Erythroblast (primary cell): ENCODE measurements at places on chromosomes 1 and 21.

DNA sequence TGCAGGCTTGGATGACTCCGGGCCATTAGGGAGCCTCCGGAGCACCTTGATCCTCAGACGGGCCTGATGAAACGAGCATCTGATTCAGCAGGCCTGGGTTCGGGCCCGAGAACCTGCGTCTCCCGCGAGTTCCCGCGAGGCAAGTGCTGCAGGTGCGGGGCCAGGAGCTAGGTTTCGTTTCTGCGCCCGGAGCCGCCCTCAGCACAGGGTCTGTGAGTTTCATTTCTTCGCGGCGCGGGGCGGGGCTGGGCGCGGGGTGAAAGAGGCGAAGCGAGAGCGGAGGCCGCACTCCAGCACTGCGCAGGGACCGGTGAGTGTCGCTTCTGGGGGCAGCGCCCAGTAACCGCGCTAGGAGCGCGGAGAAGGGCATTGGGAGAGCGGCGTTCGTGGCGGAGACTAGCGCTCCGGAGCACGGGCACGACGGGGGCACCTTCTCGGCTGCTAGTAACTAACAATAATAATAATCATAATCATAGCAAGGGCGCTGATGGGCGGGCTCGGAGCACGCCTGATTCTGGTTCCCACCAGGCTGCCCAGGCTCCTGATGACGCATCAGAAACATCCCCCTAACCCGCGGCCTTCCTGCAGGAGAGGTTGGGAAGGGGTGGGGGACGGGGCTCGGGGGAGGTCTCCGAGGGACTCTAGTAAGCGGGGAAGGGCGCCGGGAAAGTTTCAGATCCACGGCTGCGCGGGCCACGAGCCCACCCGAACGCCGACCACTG, at the start of gene MX1:
TSS of gene MX1 (plus strand) at position 286 of the 722 bp plus-strand sequence. CDS start 5,832 bp downstream, outside the sequence.
- no peak for DNase-seq

DNA sequence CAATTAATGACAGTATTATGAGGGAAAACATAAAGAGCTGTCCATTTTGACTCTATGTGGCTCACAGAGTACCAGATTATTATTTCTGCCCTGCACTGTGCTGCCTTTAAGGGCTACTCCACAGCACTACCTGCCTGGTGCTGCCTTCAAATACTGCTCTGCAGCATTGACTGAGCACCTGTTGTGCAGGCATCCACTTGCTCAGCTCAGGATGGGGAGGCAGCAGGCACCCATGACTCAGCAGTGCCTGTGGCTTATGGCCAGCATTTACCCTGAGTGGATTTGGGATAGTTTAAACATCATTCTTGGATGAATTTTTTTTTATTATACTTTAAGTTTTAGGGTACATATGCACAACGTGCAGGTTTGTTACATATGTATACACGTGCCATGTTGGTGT, 953 bp upstream of the KPRP start:
- DNase-seq, result no peak

- no peak for DNase-seq
Measured at GRCh38 chr1:204587621-204588020, 71.4 kb downstream of the MDM4 start.

GRCh38 chr1:172465617-172466016, 21.7 kb upstream of the PIGC start:
- DNase-seq, result no peak

GRCh38 chr1:218971156-218971555, 202.5 kb upstream of the LYPLAL1 start:
- DNase-seq, result no peak

- DNase-seq, result peak; percentile 17
Measured at GRCh38 chr1:94734963-94735901, 84.9 kb upstream of the SLC44A3 start.

DNA sequence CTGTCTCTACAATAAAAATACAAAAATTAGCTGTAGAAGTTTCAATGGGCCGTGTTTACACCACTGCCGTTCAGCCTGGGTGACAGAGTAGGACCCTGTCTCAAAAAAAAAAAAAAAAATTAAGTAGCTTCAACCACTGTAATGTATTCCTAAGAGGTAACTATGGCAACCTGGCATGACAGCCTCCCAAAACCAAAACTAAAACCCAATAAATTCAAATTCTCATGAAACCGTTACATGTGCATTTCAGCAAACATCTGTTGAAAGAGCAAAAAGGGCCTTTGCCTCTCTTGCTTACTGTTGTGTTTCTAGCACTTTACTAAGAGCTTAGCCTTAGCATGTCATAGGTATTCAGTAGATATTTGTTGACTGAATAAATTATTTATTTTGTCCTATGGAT, 33.5 kb downstream of the ODR4 start:
- no peak for DNase-seq
